ENCODE measurements at places on chromosomes 3 and 15.

- no peak for DNase-seq
Measured at GRCh38 chr3:153195349-153195879, 33.4 kb downstream of the RAP2B start.

GRCh38 chr3:96449346-96449745, 365.0 kb upstream of the EPHA6 start:
- DNase-seq = no peak

DNA sequence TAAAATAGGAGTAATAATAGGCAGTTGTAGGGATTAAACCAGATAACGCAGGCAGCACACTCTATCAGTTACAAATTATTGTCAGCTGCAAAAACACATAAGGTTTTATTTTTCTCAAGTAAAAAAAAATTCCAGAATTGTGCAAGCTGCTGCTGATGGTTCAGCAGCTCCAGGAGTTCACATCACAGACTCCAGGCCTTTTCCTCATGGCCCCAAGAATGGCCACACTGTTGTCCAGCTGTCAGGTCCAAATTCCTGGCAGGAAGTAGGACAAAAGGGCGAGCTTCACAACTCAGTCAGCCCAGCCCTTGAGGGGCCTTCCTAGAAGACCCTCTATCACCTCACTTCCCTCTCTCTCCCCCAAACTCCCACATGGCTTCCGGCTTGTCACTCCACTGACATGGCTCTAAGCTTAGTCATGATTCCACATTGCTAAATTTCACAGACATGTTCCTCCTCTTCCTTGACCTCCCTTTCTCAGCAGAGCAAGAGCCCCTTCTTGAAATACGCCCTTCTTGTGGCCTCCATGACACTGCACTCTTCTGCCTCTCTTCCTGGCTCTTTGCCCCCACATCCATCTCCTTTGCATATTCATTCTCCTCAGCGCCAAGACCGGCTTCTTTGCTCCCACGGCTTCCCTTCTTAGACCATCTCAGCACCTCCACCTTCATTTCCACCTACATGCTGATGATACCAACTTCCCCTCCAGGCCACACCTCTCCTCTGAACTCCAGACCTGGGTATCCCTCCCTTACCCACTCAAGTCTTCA, 27.4 kb upstream of the FAM174B start:
- no peak for DNase-seq

DNA sequence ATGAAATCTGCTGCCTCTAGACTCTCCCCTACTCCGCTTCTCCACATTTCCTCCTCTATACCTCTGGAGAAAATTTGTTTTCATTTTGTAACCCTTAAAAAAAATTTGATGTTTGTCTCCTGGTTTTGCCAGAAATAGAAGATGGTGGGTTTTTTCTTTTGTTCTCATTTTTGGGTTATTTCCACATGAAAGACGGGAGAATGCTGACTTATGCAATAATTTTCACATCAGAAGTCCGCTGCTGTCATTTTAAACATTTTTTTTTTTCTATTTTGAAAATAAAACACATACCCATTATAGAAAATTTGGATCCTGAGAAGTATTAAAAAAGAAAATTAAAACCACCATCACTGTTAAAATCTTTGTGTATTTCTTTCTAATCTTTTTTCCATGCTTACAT, 320.8 kb upstream of the NR2E3 start:
- DNase-seq = no peak

DNA sequence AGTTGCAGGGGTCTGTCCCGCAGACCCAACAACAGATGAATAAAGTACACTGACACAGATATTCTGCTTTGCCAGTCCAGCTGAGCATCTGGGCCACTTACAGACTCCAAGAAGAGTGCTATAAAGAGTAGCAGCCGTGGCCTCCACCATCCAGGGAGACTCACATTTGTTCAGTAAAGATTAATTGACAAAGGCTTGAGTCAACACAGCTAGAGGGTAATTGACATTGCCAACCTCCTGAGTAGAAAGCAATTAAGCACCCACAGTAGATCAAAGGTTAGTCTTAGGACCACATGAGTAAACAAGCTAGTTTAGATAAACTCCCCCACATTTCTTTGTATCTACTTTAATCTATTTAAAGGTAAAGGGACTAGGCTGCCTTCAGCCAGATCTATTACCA, 16.3 kb upstream of the CRTC3 start:
- DNase-seq = no peak

GRCh38 chr3:194344012-194344411, 7.1 kb downstream of the CPN2 start:
- no peak for DNase-seq

DNA sequence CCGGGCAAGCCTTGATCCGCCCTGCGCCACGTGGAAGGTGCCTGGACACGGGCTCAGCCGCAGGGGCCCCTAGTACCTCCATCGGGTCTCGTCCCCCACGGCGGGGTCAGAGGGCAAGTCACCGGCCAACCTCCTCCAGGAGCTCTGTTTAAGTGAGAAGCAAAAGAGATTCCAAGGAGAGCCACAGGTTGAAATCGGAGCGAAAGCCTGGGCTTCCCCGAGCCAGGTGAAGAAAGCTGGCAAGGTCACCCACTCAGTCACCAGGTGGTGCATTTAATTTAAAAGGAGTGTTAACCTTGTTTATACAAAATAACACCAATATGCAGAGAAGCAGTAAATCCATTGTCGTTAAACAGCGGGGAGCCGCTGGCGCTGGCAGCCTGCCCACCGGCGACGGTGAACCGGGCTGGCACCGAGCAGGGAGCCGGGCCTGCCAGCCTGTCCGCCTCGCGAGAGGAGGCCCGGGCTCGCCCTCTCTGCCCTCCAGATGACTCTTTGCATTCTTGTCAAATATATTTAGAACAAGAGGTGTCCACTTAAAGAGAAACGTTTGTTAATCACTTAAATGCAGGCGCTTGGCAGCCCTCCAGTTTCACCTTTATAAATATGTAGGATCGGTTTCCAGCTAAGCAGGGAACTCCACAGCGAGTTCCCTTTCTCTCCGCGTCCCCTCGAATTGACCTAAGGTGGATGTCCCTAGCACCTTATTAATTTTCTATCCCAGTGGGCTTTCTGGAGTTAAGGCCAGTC, 277.3 kb upstream of the NR2F2 start:
- no peak for DNase-seq

DNA sequence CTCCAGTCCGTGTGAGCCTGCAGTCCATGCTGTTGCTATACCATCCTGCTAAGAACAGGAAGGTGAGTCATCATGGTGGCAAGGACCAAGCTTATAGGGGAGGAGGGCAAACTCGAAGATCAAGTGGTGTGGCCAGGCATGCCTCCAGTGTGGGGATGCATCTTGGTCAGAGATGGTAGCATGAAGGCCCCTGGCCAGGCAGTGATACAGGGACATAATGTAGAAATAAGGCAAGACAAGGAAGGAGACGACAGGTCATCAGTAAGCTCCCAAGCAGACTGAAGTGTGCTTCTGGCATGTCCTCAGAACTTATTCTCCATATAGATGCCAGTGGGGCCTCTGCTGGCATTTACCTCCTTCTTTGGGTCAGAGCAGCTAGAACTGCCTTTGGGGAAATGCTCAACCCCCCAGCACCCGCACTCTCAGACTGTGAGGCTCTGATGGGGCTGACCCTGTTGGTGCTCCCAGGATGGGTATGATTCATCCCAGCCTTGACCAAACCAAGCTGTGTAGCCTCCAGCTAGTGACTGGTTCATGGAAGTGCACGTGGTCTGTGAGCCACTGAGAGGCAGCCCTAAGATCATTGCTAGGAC, 52.5 kb upstream of the ATP2B2 start:
- no peak for DNase-seq

- DNase-seq = no peak
Measured at GRCh38 chr15:63880744-63881143, 47.0 kb upstream of the HERC1 start.

DNA sequence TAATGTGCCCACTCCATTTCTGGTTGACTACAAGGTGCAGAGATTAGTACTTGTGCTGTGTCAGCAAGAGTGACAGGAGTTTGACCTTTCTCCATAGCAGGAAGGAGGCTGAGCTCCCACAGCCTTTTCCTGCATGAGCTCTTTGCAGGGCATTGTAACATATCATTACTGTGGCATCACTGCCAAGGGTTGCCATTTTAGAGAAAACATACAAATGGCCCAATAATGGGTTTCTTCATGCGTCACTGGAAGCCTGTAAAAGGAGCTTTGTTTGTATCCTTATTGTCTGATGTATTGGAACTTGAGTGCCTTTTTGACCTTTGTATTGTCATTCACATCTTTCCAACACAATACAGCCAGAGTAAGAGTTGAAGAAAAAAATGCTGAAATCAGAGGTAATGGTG, 323.0 kb upstream of the CDIN1 start:
- DNase-seq = no peak

DNA sequence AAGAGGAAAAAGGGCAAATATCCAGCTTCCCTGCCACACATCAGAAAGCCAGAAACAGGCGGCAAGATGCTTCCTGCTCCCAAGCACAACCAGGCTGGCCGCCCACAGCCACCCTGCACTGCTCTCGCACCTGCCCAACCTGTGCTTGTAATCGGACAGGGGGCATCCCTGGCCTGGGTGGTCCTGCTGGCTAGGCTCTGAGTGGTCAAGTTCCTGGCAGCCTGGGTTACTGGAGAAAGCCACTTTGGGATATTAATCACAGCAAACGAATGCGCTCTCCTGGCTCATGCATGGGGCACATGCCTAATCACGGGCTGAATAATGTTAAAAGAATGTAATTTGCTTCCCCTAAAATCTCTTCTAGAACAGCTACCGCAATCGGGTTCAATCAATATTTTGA, 442.4 kb downstream of the MCTP2 start:
- no peak for DNase-seq

DNA sequence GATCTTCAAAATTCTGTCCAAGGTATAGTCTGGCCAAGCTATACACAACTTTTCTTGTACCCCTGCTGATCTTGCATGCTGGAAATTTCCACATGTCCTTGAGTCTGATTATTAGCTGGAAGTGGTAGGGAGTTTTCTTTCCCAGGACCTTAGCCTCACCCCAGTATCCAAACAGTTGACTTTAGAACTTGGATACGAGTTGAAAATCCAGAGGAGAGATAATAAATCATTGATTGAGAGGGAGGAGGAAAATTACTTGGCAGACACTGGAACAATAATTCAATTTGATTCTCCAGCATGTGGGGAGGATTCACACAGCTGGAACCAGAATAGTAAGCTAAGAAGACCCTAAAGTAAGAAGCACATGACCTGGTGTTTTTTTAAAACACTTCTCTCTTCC, 116.4 kb downstream of the IL5RA start:
- DNase-seq = no peak

GRCh38 chr15:63276342-63277037, 915 bp upstream of the APH1B start:
- DNase-seq = no peak

- DNase-seq = no peak
Measured at GRCh38 chr3:45333549-45333948, 54.8 kb upstream of the LARS2 start.

GRCh38 chr3:181464033-181464694, 247.6 kb upstream of the SOX2 start:
- DNase-seq = no peak

GRCh38 chr15:68818769-68819494, 1.8 kb downstream of the ANP32A start:
- DNase-seq = no peak

DNA sequence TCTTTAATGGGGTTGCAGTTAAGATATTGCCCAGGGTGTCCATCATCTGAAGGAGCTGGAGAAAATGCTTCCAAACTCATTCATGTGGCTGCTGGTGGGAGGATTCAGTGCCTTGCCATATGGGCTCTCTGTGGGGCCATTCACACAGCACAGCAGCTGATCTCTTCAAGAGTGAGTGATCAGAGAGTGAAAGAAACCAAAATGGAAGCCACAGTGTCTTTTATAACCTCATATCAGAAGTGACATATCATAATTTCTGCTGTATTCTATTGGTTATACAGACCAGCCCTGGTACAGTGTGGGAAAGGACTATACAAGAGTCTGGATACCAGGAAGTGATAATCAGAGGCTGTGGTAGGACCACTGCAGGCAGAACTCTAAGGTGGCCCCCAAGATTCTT, 33.6 kb downstream of the HHLA2 start:
- DNase-seq = no peak

- DNase-seq = no peak
Measured at GRCh38 chr3:17626395-17626794, 116.0 kb downstream of the TBC1D5 start.

GRCh38 chr15:51086409-51086808, 8.3 kb downstream of the TNFAIP8L3 start:
- DNase-seq = no peak
